ENCODE measurements at places on chromosomes 1 and 21.

GRCh38 chr1:222829868-222830267, 15.0 kb downstream of the DISP1 start:
- DNase-seq, result no peak

DNA sequence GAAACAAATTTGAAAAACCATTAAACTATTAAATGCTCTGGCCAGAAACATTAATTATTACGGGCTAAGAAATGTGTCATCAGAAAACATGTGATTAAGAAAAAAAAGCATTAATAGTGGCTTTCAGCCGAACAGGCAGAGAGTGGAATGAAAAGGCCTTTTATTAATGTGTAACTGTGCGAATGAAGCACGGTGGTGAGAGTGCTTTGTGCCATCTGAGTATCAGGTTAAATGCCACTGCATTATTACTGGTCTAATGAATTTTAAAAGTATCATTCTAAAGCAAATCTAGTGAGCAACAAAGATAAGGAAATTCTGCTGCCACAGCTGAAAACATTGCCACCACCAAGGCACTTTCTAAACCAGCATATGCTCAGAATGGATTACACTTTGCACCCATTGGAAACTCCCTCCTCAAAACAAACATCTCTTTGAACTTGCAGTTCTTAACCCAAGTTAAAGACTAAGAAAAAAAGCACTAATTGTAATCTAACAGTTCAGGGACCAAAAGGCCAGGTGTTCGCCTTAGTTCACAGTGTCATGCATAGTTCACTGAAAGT, 30.0 kb upstream of the SSX2IP start:
- no peak for DNase-seq

DNA sequence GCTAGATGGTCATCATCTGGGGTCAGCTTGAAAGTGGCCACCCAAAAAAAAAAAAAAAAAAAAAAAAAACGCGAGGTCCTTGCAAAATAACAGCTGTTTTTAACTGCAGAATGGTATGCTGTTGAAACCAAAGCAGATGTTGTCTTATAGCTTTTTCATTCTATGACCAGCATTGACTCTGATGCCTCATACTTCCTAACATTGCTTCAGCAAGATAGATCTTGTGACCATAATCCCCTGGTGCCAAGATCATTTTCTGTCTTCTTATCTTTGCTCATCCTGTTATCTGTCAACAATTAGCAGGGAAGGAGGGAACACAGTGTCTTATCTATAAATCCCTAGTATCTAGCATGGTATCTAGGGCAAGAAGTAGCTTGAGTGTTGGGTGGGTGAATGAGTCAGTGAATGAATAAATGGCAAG, 181.5 kb downstream of the PLPP3 start:
- no peak for DNase-seq

DNA sequence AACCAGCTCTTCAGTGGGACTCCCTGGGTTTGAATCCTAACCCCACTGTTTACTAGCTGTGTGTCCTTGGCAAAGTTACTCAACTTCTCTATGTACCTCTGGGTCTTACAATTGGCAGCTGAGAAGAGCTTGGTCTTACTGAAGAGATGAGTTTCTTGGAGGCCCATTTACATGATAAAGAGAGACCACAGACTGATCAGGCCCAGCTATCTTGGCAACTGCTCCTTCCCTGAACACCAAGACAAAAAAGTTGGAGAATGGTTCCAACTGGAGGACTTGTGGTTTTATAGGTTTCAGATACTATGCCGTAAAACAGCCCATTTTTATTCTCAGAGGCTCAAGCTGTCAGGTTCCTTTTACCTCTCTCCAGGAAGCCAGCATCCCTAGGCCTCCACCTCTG, 24.8 kb upstream of the CNIH3 start:
- DNase-seq, result no peak

DNA sequence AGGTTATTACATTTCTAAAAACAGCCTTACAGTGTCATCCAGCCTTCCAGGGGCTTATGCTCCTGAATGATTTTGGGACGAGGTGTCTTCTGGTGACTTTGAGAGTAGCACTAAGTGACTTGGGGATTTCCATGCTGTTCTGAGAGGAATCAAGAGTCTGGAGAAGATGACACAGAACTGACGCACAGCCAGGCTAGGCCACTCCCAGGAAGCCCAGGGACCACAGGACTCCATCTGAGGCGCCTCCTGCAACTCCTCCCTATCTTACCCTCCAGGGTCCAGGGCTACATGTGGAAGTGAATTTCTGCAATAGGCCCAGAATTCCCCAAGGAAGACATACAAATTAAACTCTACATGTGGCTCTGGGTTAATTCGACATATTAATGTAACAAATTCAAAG, 92.5 kb downstream of the SLC25A24 start:
- no peak for DNase-seq

DNA sequence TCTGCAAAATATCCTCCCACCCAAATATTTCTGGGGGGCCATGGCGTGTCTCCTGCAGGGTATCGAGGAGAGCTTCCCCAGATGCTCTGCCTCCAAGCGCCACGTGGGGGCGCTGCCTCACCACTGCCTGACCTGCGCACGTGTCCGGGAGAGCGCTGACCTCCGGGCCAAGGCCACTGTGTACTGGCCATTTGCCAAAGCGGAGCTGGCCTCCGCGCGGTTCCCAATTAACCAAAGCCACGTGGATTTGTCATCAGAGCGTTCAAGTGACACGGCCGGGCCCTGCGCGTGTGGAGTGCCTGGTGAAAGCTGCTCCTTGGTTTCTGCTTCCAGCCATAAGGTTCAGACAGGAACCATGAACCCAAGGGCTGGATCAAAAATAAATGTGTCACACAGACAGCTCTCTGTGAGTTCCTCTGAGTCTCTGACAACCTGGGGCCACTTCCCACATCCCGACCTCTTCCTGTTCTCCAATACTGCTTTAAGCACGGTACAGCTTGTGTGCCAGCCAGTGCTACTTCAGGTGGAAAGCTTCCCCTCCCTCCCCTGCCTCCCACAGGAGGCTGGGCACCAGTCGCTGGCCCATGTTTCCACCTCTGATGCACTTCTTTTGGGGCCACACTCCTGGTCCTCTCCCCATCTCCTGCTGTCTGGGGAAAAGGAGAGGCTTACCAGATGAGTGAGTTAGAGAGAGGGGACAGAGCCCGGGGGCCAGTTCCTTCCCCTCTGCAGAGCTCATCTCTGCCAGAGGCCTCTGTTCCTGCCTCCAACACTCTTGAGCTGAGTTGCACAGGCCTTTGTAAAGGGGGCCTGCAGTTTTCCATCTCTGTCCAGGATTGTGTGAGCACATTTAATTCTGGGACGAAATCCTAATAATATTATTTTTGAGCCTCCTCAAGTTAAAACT, 26.1 kb downstream of the ZP4 start:
- no peak for DNase-seq

DNA sequence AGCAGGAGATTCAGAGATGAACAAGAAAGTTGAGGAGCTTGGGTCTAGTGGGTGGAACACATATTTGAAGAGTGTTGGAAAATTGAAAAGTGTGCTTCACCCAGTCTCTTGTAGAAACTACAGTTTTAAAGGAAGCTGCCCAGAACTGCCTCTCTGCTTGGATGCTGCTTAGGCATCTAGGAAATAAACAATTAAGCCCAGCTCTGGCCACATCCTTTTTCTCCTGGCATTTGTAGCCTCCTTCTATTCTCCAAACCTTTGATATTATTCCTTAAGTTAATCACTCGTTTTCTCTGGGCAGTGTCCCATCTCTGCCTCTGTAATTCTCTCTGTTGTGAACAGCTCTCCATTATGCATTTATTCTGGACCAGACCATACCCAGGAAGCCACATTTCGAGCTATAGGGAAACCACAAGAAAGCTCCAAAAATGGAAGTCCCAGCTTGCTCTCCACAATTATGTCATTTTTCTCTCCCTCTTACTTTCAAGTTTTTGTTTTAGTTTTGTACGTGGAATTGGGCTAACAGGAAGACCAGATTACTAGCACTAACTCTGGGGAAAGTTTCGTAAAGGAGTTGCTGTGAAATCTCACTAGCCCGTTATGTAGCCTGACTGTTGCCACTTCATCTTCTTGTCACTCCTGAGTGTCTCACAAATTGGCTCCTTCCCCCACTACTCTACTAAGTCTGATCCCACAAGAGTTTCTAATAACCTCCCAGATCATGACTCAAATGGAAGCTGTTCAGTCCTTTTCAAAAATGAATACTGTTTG, 102.2 kb downstream of the NTMT2 start:
- DNase-seq, result no peak

DNA sequence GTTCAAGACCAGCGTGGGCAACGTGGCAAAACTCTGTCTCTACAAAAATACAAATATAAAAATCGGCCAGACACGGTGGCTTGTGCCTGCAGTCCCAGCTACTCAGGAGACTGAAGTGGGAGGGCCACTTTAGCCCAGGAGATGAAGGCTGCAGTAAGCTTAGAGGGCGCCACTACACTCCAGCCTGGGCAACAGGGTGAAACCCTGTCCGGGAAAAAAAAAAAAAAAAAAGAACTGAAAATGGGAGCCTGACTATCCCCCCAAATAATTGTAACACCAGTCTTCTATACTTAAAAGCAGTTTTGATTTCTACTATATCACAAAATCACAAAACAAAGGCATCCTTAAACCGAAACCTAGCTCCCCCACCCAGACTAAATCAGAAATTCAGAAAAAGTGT, 60.3 kb downstream of the CDC42BPA start:
- no peak for DNase-seq

- no peak for DNase-seq
Measured at GRCh38 chr1:61337981-61338848, 255.9 kb downstream of the NFIA start.

- no peak for DNase-seq
Measured at GRCh38 chr21:27694667-27695066, 727.8 kb upstream of the ADAMTS5 start.

GRCh38 chr1:114152508-114153260, 985 bp downstream of the SYT6 start:
- DNase-seq, result no peak

GRCh38 chr1:112251766-112252506, 144.1 kb upstream of the CTTNBP2NL start:
- no peak for DNase-seq

- no peak for DNase-seq
Measured at GRCh38 chr1:45804669-45804969, 1.2 kb downstream of the MAST2 start.

- DNase-seq, result no peak
Measured at GRCh38 chr1:241736387-241736786, 84.3 kb downstream of the WDR64 start.

DNA sequence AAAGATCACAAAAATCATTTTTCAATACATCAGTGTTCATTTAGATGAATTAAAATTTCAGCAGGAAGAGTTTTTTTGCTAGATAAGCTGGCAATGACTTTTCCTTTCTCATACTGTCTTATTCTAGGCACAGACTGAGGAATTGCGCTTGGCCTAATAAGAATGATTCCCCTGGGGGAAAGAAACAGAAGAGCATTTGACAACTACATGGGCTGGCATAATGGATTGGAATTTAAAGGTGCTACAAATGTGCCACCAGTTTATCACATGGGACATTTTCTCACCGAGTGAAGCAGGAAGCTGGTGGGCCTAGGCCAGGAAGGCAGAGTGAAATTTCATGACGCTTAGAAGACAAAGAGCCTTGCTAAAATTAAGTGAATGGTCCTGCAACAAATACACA, 39.3 kb downstream of the CDKN2C start:
- no peak for DNase-seq

GRCh38 chr1:224737353-224737727, 121.2 kb downstream of the CNIH3 start:
- no peak for DNase-seq

GRCh38 chr1:24386241-24386640, 27.3 kb downstream of the STPG1 start:
- no peak for DNase-seq
